ENCODE measurements at places on chromosomes 16 and 17. TPM values are rescaled to one million over a fixed set of nuclear protein-coding genes. Genes with fewer than 3 reads are reported as not detected.

DNA sequence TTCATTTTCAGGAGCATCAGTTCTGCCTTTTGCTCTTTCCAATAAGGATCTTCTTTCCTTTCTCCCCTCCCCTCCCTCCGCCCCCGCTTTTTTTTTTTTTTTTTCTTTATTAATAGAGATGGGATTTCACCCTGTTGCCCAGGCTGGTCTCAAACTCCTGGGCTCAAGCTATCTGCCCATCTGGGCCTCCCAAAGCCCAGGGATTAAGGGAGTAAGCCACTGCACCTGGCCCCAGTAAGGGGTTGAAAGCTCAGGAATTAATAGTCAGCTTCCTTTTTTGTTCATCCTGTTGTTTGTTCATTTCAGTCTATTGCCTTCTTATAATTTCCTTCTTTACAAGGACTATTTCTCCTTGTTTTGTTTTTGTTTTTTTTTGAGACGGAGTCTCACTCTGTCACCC, 7.9 kb upstream of the C17orf58 start:
- DNase-seq: no peak

- no peak for DNase-seq
Measured at GRCh38 chr17:40431231-40431602, 12.0 kb upstream of the IGFBP4 start.

TERF2IP gene
- total RNA-seq: 89.7 TPM

CCL5 gene
- total RNA-seq: 1.2 TPM

MILR1 gene
- total RNA-seq: 4.3 TPM

GRCh38 chr16:106623-107324, 28.7 kb downstream of the MPG start:
- peak; percentile 61 for DNase-seq

ATP2A1 gene
- 3.1 TPM for total RNA-seq

- peak; percentile 85 for DNase-seq
Measured at GRCh38 chr17:17823433-17824118, 13.2 kb downstream of the SREBF1 start.

- DNase-seq: no peak
Measured at GRCh38 chr16:29141586-29142324, 156.9 kb downstream of the LAT start.

DNA sequence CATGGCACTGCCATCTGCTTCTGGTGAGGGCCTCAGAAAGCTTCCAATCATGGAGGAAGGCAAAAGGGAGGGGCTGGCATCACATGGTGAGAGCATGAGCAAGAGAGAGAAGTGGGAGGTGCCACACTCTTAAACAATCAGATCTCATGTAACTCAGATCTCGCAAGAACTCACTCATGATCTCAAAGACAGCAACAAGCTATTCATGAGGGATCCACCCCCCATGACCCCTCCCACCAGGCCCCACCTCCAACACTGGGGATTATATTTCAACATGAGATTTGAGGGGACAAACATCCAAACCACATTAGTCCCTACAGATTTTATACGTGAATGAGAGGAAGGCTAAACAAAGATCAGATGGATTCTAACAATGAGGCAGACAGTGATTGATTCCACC, 8.9 kb upstream of the TMEM132E start:
- no peak for DNase-seq

DNA sequence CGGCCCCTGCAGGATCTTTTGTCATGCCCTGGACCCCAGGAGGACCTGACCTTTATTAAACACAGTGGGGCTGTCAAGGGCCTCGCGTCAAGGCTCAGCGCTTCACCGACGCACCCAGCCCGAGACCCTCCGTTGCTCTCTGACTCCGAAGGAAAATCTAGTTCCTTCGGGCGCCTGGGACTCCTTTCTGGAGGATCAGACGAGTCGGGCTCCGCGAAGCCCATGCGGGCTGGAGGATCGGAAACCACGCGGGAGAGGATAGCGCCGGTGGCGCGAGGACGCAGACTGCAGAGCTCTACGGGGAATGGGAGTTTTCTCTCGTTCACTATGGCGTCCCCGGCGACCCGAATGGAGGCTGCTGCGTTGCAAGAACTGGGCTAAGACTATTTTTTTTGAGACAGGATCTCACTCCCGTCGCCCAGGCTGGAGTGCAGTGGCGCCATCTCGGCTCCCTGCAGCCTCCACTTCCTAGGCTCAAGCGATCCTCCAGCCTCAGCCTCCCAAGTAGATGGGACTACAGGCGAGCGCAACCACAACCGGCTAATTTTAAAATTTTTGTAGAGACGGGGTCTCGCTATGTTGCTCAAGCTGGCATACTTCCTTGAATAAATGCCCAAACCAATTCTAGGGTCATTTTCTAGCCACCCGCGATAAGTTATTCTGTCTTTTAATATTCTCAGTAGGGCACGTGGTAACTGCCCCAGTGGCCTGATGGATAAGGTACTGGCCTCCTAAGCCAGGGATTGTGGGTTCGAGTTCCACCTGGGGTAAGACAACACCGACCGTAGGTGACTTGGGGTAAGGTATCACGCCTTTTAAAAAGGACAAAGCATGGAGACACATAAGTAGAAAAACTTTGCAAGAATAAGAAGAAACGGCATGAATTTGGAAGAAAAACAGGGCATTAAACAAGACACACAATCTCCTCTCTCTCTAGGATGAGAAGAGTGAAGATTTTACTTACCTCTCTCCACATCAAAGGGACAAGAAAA, 5.5 kb downstream of the OR1F1 start:
- no peak for DNase-seq

DNA sequence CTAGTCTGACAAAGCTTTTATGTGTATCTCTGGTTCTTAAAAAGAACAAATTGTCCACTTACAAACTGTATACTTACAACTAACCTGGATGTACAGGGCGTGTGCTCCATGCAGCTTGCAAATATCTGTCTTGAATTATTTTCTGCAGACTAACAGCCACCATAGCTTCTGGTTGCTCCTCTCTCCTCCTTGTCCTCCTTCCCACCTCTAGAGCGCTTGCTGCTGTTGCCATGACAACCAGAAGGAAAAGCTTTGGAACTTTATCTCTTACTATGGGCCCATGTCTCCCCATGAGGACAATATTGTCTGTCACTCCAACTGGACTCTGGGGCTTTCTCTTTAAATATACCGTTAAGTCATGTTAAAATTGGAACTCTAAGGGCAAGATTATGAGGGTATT, 71.5 kb upstream of the DHX40 start:
- no peak for DNase-seq

TRPV2 gene
- 7.1 TPM for total RNA-seq

DNA sequence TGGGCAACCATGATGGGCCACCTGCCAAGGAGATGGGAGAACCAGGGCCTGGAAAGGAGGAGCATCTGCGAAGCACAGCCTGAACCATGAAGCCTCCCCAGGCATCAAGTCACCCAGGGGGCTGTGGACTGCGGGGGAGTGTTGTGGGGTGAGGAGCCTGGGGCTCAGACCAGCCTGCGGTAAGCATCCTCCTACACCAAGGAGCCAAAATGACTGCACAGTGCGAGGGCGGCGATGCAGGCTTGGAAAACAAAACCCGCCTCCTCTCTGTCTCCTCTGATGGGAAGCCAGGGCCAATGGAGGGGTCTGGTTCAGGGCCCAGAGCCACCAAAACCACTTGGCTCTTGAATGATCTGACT, 18.1 kb upstream of the MAF start:
- DNase-seq: no peak

DNA sequence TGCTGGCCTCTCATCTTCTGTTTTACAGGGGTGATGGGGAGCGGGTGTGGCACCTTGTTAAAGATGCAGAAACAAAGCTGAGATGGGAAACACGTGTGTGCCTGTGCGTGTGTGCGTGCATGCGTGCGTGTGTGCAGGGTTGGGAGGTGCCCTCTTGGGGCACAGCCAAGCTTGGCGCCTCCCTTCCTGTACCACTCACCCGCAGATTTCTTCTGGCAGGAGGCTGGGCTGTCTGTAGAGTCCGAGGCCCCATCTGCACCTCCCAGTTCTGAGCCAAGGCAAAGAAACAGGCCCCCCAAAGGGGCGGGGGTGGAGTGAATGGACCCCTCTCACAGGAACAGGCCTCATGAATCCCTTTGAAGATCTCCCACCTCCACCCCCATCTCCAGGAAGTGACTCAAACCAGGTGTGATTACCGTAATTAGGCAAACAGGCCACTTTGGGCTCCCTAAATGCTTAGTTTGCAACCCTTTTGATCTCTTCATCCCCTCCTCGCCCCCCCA, 20.9 kb downstream of the TNS4 start:
- no peak for DNase-seq

GRCh38 chr17:20852990-20853370, 189.8 kb downstream of the USP22 start:
- no peak for DNase-seq

DNA sequence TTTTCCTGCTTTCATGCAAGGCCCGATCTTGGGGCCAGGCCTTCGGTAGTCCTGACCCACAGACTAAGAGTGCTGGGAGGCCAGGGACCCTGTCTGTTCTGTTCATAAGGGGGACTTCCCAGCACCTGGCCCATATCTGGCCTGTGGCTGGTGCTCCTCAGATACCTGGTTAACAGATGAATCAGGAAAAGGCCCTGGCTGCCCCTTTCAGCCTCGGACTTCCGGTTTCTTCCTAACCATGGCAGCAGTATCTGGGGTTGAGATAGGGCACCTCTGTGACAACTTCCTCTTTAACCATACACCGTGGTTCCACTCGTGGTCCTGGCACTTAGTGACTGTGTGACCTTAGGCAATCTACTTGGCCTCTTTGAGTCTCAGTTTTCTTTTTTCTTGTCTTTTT, 18.4 kb downstream of the PLCG2 start:
- no peak for DNase-seq

DNA sequence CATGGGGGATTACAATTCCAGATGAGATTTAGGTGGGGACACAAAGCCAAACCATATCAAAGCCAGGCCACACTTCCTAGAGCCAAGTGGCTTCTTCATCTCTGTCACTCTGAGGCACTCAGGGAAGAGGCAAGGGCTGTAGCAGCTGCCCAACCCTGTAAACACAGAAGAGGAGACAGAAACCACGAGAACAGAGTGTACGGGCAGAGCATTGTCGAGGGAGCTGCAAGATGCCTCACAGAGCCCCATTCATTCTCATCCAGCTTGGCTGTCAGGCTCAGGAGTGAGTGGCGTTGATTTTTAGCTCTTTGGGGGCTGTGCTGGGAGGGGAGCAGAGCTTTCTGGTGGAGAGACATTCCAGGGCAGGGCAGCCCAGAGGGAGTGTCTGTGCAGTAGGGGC, 117.2 kb upstream of the SALL1 start:
- no peak for DNase-seq

GRCh38 chr17:67374329-67375053, 2.6 kb upstream of the PITPNC1 start:
- DNase-seq: peak; percentile 87

EVI2A gene
- 4.9 TPM for total RNA-seq

NAGS gene
- 3.8 TPM for total RNA-seq

- no peak for DNase-seq
Measured at GRCh38 chr17:17091276-17091675, 49.0 kb downstream of the MPRIP start.

GRCh38 chr16:54934481-54935265, 4.0 kb downstream of the IRX5 start:
- DNase-seq: peak; percentile 67

FBXO31 gene
- total RNA-seq: 39.5 TPM

- no peak for DNase-seq
Measured at GRCh38 chr17:43018932-43019331, 3.3 kb downstream of the VAT1 start.

GRCh38 chr17:75342996-75343395, 53.8 kb upstream of the SLC25A19 start:
- DNase-seq: no peak

DNA sequence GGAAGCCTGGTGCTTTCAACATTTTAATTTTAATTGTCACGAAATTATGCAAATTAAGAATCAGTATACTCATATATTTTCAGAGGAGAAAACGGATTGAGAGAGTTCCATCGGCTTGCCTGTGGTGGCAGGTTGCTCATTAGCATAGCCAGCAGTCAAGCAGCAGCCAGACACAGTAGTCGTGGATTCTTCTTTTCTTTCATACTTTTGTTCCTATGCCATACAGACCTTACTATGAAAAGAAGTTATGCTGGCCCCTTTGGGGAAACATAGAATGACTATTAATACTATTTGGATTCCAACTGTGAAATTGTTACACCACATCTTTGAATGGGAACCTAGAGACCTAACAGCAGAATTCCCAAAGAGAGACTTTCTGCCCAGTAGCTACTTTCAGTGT, 617.7 kb upstream of the CA10 start:
- no peak for DNase-seq

DNA sequence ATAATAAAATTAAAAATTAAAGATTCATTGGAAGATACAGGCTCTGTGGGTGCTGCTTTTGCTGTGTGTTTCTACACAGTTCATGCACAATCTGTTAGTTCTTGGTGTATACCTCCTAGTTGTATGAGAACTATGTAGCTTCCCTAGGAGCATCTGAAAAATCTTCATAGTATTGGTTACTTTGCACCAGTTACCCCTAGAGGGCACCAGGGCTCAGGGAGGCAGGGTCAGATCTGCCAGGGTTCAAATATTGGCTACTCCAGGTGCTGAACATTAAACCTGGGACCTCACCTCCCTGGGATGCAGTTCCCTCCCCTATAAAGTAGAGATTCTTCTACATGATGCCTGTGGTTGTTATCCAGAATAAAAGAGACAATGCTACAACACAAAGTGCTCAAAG, 583.0 kb upstream of the CDH11 start:
- no peak for DNase-seq

EIF1 gene
- total RNA-seq: 320 TPM

DNA sequence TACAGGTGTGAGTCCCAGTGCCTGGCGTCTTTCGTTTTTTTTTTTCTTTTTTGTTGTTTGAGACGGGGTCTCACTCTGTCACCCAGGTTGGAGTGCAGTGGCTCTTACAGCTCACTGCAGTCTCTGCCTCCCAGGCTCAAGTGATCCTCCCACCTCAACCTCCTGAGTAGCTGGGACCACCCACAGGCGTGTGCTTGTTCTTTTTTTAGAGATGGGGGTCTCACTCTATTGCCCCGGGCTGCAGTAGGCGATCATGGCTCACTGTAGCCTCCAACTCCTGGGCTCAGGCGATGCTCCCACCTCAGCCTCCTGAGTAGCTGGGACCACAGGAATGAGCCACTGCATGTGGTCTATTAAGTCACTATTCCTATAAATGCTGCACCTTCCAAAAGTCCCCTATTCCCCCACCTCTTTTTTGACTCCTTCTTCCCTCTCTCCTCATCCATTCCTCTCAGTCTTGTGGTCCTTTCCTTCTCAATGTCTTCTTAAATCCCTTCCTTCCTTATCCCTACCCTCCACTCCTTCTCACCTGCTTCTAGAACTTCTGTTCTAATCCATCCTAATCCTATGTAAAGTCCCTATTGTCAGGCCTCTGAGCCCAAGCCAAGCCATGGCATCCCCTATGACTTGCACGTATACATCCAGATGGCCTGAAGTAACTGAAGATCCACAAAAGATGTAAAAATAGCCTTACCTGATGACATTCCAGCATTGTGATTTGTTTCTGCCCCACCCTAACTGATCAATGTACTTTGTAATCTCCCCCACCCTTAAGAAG, 9.2 kb downstream of the GGA3 start:
- no peak for DNase-seq

TP53TG3B gene
- total RNA-seq: 0.57 TPM
